AG09319 (cell line): ENCODE measurements at places on chromosomes 7 and 10.

- no peak for DNase-seq
These were observed 13.8 kb downstream of the PDSS1 start for GRCh38 chr10:26711324-26711723.

DNA sequence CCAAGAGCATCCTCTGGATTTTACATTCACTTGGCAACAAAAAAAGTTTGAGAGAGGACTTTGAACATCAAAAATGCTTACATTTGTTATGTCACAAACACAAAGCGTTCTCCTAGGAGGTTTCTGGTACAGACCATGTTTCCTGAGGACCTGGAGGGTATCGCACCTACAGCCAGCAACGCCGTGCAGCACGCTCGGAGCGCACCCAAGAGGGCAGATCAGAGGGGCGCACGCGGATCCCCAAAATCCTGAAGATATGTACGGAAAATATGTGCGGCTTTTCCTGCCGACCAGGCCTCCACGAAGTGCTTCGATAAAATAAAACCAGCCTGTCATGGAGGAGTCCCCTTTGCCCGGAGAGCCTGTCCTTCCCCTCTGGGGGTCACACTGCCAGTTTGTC lies 454.9 kb downstream of the DNAJB6 start:
- no peak for DNase-seq

GRCh38 chr7:80659120-80660055 lies 20.9 kb downstream of the CD36 start:
- peak; percentile 2 for DNase-seq

DNA sequence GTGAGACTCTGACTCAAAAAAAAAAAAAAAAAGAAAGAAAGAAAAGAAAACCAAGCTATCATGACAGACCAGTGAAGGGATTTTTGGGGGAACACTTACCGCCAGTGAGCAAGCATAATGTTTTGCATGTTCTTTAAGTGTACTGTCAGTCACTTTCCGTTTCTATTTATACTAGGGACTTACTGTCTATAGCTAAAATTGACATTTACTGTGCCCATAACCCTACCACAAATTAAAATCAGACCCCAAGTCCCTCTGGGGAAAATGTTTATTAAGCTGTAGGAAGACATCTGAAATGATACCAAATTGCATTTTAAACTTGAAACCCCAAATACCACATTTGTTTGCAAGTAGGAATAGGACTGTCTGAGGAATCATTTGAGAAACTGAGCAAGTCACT lies 252.8 kb downstream of the TRIL start:
- DNase-seq: no peak
